Activated T-cell treated with anti-CD3 and anti-CD28 coated beads, Interleukin-2, amount 50 U/mL, for 72 hours (primary cell): ENCODE measurements at places on chromosomes 7 and 10.

GRCh38 chr10:99560277-99561126 lies 27.8 kb downstream of the NKX2-3 start:
- no peak overlapping the region for H3K4me3 ChIP-seq
- H3K27ac ChIP-seq = no peak overlapping the region
- no peaks in the 10 kb centered on the region for H3K36me3 ChIP-seq
- peaks cover 28% of the 10 kb centered on the region for H3K27me3 ChIP-seq

GRCh38 chr10:132957131-132957530 lies 14.8 kb upstream of the CFAP46 start:
- H3K4me1 ChIP-seq = peaks cover 5% of the 10 kb centered on the region
- peaks cover 14% of the 10 kb centered on the region for H3K27me3 ChIP-seq
- H3K36me3 ChIP-seq = no peaks in the 10 kb centered on the region
- DNase-seq = no peak
- no peak overlapping the region for H3K27ac ChIP-seq
- H3K4me3 ChIP-seq = no peak overlapping the region

GRCh38 chr7:130479716-130480400 lies 12.0 kb upstream of the MEST start:
- no peak for DNase-seq
- H3K36me3 ChIP-seq = no peaks in the 10 kb centered on the region
- H3K27me3 ChIP-seq = peaks cover 16% of the 10 kb centered on the region

DNA sequence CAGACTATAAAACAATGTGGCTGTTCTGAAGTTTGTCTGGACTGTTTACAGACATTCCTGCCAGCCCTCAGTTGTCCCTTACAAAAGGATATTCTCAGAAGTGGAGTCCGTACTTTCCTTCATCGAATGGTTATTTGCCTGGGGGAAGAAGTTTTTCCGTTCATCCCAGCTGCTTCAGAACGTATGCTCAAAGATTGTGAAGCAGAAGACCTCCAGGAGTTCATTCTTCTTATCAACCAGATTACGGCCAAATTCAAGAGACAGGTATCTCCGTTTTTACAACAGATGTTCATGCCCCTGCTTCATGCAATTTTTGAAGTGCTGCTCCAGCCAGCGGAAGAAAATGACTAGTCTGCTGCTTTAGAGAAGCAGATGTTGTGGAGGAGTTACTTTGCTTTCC lies 174.3 kb upstream of the NUPR2 start:
- H3K36me3 ChIP-seq = peaks cover 9% of the 10 kb centered on the region
- no peak overlapping the region for H3K27ac ChIP-seq
- H3K27me3 ChIP-seq = no peaks in the 10 kb centered on the region
- no peak overlapping the region for H3K4me3 ChIP-seq

DNA sequence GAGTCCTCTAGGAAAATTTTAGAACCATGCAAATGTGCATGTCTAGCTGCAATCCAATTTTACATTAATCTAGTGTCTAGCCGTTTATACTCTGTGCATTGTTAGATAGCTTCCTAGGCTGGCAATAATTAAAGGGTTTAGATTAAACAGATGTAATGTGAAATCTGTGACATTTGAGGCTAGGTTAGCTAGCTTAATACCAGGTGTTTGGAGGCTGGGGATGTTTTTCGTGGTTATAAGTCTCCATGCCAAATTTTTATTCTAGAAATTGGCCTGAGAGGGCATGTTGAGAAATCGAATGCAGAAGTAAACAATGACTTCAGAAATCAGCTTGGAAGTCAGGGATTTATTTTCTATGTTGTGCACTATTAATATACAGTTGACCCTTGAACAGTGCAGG lies 94.2 kb downstream of the ST7 start:
- H3K36me3 ChIP-seq = no peaks in the 10 kb centered on the region
- DNase-seq = no peak
- no peak overlapping the region for H3K4me3 ChIP-seq
- peaks cover 34% of the 10 kb centered on the region for H3K4me1 ChIP-seq
- peaks cover 6% of the 10 kb centered on the region for H3K27me3 ChIP-seq

DNA sequence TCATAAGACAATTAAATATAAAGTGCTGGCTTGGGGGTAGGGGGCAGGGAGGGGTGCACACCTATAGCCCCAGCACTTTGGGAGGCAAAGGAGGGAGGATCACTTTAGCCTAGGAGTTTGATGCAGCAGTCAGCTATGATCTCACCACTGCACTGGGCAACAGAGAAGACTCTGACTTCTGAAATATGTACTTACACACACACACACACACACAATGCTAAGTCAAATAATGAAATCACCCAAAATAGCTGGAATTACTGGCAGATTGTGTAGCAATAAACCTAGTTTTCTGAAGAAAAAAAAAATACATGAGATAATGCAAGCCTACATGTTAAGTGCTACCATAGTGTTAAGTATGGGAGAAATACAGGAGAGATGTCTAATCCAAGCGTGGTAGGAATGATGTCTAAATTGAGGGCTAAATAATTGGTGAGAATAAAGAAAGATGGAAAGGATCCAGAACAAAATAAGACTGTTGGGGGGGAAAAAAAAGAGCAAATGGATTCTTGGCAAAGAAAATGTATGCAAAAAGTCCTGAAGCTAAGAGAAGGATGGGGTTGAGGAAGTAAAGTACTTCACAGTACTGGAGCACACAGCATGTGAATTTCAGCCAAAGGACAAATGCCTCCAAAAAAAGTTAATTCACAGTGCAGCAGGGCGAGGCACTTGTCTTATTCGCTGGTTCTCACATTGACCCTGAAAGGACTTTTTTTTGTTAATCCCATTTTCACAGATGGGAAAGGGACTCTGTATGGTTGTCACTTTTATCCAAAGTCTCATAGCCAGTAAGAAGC lies 73.9 kb downstream of the IGF2BP3 start:
- no peak overlapping the region for H3K4me3 ChIP-seq
- no peak for DNase-seq
- no peak overlapping the region for H3K27ac ChIP-seq
- peaks cover 8% of the 10 kb centered on the region for H3K4me1 ChIP-seq
- peaks cover 7% of the 10 kb centered on the region for H3K27me3 ChIP-seq

- peak; percentile 30 for DNase-seq
- H3K4me1 ChIP-seq = peaks cover 96% of the 10 kb centered on the region
- no peaks in the 10 kb centered on the region for H3K27me3 ChIP-seq
- no peak overlapping the region for H3K4me3 ChIP-seq
Measured at GRCh38 chr10:71752391-71753090, 20.8 kb downstream of the VSIR start.

- peak; percentile 24 for DNase-seq
- H3K27ac ChIP-seq = peak overlapping the region; percentile 94
- H3K36me3 ChIP-seq = peaks cover 25% of the 10 kb centered on the region
- H3K4me1 ChIP-seq = peaks cover 42% of the 10 kb centered on the region
- H3K27me3 ChIP-seq = no peaks in the 10 kb centered on the region
Measured at GRCh38 chr7:75879771-75880184, 944 bp downstream of the RHBDD2 start.
